ENCODE measurements at places on chromosomes 11 and 22.

GRCh38 chr22:47839595-47840227 is 1077.3 kb downstream of the TBC1D22A start:
- DNase-seq: no peak

GRCh38 chr22:33720166-33720878 is 200.0 kb downstream of the LARGE1 start:
- DNase-seq: no peak

DNA sequence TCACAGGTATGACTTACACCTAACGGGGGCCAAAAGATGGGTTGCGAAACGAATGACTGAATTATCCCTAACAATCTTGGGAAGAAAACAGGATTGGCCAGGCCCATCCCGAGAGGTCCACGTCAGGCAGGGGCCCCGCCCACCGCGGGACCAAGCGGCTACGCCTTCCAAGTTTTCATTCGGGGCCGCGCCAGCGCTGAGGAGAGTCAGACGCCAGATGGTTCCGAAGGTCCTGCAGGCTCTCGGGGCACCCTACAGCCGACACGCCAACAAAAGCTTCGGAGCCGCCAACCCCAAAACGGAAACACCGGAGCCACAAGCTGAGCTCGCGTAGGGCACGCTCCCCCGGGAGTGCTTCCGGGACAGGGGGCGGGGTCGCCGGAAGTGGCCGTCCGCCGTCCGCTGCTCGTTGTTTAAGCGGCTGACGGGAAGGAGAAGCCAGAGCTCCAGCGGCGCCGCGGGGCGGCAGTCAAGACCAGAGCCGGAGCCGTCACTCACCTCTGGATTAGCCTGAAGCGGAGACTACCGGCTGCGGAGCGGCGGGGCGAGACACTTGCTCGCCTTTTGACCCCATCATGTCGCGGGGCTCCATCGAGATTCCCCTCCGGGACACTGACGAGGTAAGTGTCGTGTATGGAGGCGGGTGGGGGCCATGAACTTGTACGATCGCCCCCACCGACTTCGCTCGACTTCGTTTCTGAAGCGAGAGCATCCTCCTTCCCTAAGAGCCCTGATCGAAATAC is at the start of gene CTR9:
Gene CTR9 (plus strand): TSS at position 409 of the 743 bp plus-strand sequence. CDS start 167 bp downstream, at position 576.
- DNase-seq: peak; percentile 89

DNA sequence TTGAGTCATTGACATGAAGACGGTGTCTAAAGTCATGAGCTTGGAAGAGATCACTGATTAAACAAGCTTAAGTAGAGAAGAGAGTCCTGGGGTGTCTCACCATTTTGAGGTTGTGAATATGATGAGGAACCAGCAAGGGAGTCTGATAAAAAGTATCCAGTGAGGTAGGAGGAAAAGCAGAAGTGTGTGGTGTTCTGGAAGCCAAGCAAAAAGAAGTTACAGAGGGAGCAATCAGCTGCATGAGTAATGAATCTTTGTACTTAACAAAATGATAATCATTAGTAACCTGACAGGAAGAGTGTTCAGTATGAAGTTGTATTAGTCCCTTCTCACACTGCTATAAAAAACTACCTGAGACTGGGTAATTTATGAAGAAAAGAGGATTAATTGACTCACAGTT is 131.3 kb downstream of the C11orf87 start:
- no peak for DNase-seq

DNA sequence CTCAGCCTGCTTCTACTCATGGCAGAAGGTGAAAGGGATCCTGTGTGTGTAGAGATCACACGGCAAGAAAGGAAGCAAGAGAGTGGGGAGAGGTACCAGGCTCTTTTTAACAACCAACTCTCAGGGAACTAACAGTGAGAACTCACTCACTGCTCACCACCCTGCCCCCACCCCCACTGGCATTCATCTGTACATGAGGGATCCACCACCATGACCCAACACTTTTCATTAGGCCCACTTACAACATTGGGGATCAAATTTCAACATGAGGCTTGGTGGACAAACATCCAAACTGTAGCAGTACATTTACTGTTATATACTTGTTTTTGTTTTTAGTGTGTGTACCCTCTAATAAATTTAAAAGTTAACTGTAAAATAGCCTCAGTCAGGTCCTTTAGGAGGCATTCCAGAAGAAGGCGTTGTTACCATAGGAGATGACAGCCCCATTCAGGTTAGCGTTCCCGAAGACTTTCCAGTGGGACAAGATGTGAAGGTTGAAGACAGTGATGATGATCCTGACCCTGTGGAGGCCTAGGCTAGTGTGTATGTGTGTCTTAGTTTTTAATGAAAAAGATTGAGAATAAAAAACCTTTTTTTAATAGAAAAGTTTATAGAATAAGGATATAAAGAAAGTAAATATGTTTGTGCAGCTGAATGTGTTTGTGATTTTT is 11.3 kb downstream of the CUL5 start:
- no peak for DNase-seq

GRCh38 chr11:10674911-10675440 is 18.6 kb downstream of the IRAG1 start:
- DNase-seq: no peak

- DNase-seq: no peak
These were observed 7.8 kb downstream of the GRAMD4 start for GRCh38 chr22:46627806-46628482.

GRCh38 chr11:106503901-106504300 is 426.4 kb downstream of the AASDHPPT start:
- no peak for DNase-seq

GRCh38 chr11:22130462-22131053 is 62.3 kb upstream of the ANO5 start:
- no peak for DNase-seq

DNA sequence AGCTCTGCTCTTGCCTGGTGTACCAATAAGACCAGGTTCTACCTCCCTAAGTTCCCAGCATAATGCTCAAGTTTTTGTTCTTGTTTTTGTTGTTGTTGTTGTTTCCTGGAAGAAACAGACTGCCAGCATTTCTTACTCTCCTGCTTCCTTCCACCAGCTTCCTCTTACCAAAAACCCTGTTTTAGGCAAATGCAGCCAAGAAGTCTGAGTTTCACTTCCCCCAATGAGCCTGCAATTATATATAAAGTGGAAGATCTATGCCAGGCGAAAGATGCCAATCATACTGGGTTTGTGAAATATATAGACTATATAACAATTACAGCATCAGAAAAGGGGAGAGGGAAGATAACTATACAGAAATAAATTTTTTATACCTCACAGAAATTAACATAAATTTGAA is 931.5 kb upstream of the FAT3 start:
- DNase-seq: no peak

DNA sequence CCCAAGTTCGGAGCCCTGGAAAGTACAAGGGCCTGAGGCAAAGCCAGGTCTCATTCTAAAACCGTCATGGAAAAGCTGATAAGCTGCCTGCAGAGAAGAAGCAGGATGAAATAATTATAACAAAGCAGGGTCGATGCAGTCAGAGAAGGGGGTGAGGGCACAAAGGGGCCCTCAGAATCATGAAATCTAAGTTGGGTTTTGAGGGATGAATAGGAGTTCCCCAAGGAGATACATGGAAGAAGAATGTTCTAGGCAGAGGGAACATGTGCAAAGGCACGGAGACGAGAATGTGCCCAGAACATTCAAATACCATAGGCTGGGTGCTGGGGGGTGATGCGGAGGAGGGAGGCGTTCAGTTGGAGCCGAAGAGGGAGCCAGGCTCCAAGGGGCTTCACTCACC is 25.0 kb downstream of the IGLL1 start:
- no peak for DNase-seq

DNA sequence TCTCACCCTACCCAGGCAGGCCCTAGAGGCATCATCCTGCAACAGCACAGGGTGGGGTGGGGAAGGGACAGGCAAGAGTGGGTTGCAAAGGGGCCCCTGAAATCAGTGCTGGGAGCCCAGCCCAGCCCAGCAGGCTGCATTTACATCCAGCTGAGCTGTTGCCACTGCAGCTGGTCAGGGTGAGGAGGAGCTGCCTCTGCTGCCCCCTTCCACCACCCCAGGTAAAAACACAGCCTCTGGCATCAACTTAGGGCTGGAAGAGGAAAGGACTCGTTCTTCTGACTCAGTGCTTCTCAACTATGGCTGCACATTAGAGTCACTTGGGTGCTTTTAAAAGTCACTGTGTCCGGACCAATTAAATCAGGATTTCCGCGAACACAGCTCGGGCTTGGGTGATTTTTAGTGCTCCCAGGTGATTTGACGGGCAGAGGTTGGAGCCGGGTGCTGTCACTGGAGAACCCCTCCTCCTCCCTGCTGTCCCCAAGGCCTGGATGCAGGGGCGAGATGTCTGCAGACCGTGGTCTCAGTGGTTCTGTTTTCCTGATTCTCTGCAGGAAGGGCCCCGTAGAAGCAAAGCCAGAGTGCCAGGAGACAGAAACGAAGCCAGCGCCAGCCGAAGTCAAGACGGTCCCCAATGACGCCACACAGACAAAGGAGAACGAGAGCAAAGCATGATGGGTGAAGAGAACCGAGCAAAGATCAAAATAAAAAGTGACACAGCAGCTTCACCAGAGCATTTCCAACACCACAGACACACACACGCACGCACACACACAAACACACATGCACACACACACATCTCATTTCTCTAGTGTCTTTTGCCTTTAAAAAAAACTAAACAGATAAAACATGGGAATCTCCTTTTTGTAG is 39.4 kb upstream of the TTC12 start:
- DNase-seq: no peak

- DNase-seq: peak; percentile 13
These were observed 712 bp downstream of the CERK start for GRCh38 chr22:46737105-46737975.

GRCh38 chr11:92264350-92264749 is 39.7 kb downstream of the FAT3 start:
- DNase-seq: no peak

DNA sequence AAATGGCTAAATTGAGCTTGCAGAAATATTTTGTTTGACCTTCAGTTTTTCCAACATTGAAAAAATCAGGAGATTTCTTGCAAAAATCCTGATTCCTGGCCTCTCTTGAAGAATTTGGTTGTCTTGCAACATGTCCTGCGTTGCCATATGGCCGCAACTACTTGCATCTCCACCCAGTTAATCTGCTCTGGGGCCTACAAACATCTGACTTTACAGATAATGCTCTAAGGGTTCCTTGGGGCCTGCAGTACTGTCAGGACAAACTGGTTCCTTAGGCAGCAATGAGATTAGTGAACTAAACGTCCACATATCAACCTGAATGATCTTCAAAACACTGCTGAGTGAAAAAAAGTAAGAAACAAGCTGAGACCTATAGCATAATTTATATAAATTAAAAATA is 36.6 kb upstream of the FEZ1 start:
- DNase-seq: no peak

GRCh38 chr11:43758927-43759326 is 78.4 kb downstream of the HSD17B12 start:
- DNase-seq: no peak

DNA sequence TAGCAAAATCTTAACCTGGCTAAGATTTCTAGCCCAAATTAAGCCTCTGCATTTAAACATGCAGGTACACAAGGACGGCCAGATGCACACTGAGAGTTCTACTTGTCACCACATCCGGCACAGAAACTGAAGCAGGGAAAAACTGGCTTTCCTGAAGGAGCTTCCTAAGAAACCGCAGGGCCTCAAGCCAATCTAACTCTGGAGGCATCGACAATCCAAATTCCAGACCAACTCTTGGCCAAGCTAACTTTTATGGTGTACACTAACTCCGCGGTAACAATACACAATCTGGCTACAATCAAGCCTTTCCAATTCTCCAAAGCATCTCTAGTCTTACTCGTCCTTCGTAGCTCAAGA is 1.2 kb downstream of the MSANTD2 start:
- DNase-seq: no peak

GRCh38 chr11:32939046-32939445 is 46.4 kb downstream of the QSER1 start:
- DNase-seq: no peak

DNA sequence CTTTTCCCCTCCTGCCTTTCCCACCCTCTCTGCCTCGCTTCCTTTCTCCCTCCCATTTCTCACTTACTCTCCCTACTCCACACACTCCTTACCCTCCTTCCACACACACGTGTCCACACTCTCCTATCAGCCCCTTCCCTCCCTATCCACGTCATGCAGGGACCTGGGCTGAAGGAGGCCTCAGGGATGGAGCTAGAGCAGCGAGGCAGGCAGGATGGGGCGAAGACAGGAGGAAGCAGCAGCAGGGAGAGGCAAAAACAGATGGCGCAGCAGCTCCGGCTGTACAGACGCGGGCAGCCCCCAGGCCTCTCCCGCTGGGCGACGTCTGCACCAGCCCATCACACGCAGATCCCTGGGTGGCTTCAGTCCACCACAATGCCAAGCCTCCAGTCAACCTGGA is 97.9 kb downstream of the SPATA19 start:
- no peak for DNase-seq

GRCh38 chr11:41307296-41308080 is 152.0 kb downstream of the LRRC4C start:
- no peak for DNase-seq

GRCh38 chr11:98007072-98007471 is 1013.7 kb upstream of the CNTN5 start:
- DNase-seq: no peak

DNA sequence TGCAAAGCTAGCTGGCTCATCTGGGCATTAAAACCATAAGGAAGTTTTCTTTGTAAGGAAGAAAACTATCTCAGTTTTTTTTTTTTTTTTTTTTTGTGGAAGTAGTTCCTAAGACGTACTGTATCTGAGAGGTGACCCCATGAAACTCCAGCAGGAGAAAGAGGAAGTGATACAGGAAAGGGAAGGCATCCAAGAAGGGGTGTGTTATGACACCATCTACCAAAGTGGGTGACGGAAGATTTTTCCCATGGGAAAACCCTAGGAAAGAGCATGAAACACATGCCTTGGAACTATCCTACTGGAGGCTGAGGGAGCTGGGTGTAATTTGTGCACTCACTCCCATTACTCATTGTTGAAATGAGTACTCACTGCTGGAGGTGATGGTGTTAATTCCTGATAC is 63.8 kb upstream of the ARHGAP20 start:
- no peak for DNase-seq

GRCh38 chr22:31085928-31086327 is 4.8 kb downstream of the SMTN start:
- DNase-seq: no peak

DNA sequence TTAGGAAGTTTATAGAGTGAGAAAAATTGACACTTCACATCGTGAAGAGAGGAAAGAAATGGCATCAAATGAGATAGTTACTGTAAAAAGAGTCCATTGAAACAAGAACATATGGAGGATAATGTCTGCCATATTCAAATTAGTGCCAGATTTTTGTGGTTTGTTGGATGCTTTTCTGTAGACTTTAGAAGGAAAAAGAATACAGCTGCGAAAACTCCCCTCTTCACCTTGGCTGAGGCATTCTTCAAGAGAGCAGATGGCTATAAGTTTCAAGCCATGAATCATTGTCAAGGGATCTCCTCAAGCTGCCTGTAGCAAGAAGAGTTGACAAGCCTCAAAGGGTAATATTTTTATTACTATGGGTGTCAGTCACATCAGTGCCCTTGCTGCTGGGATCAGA is 507.4 kb upstream of the RAG2 start:
- no peak for DNase-seq

- DNase-seq: no peak
These were observed 50.2 kb downstream of the APOL3 start for GRCh38 chr22:36110306-36110881.

GRCh38 chr22:28750471-28750881 is 8.6 kb downstream of the HSCB start:
- no peak for DNase-seq

Data from CD4-positive, alpha-beta T cell treated with Interferon alpha-2 for 1 hour (primary cell).